ENCODE measurements at places on chromosomes 5 and 9.

- no peak for DNase-seq
Observed at GRCh38 chr9:14140096-14140697, 173.7 kb downstream of the NFIB start.

DNA sequence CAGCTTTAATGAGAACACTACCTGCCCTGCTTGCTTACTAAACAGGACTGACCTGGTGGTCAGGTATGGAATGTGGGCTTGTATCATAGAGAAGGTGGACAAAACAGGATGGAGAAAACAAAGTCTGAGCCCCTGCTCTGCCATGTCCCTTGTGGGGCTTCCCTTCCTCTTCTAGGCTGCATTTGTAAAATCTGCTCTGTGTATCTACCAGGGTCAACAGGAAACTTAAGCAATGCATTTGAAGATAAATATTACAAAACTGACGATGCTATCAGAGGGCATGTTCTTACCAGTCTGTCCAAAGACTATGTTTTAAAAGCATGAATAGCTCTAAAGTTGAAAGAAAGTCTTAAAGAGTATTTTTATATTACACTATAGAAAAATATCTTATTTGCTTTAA lies 228.7 kb downstream of the DCP2 start:
- DNase-seq, result no peak

- no peak for DNase-seq
Observed at GRCh38 chr9:134165357-134166315, 1.3 kb upstream of the RNU6ATAC start.

DNA sequence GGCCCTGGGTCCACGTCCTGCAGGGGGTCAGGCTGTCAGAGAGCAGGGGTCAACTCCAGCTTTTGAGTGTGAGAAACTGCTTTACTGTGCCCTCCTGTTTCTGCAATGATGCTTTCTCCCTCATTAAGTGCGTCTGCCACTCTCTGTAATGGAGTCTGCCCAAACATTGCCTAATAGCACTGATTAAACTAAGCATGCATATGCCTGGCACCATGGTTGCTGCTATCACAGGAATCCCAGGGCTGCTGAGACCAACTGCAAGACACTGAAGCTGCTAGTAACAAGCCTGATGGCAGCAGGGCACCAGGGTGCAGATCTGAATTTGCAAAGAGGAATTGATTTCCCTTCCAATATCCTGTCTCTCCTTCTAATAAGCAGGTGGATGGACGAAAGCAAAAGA lies 125.3 kb downstream of the SLC24A2 start:
- DNase-seq, result no peak

DNA sequence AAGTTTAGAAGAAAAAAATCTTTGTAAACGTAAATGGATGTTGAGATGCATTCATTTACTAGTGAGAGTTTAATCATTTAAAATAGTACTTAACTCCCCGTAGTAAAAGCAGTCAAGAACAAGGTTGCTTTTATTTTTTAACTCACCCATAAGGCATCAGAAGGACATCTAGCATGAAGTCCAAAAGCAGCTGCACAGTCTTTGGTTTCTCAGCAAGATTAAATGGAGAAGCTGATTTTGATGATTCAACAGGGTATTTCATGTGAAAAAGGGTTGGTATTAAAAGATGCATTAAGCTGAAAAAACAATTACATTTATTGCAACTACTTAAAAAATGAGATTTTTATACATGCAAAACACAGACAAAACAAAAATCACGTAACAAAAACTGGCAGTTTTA lies 44.0 kb downstream of the ECPAS start:
- no peak for DNase-seq

- no peak for DNase-seq
Observed at GRCh38 chr5:154143211-154143641, 47.3 kb upstream of the GALNT10 start.

- no peak for DNase-seq
Observed at GRCh38 chr9:21689854-21690253, 112.6 kb upstream of the MTAP start.

- DNase-seq, result no peak
Observed at GRCh38 chr5:123429221-123429954, 6.2 kb upstream of the CEP120 start.

DNA sequence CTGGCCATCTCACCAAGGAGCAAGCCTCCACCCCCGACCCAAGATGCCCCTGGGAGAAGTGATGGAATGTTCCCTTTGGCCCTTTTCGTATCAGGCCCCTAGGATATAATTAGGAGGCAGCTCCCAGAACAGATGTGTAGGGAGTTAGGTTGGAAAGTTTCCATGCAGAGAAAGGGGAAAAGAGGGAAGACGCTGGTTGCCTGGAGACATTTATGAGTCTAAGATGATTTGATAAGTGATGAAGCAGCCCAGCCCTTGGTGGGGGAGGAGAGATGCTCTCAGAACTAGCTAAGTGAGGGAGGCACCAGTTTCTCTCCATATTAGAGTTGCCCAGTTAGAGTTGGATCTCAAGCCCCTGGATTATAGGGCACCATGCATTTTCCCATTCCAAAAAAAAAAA lies 137.5 kb downstream of the GNA14 start:
- no peak for DNase-seq

DNA sequence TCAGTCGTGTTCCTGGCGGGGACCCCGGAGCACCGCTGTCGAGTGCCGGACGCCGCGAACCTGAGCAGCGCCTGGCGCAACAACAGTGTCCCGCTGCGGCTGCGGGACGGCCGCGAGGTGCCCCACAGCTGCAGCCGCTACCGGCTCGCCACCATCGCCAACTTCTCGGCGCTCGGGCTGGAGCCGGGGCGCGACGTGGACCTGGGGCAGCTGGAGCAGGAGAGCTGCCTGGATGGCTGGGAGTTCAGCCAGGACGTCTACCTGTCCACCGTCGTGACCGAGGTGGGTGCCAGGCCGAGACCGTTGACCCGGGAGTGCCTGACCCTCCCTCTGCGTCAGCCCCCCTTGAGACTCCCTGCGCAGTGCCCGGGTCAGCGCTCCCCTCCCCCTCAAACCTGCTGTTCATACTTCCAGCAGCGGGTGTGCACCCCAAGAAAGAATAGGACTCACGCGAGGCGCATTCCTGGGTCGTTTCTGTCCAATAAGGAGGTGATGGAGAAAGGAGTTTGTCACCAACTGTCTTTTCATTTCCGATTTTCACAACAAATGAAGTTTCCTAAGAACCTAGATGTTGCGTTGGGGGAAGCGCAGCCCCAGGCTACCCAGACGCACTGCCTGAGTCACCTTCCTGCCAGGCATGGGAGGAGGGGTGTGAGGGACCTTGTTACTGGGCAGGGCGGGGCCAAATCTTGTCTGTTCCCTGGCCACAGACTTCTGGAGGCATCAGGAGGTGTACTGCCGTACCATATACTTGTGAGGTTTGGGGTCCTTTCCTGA lies 722 bp downstream of the SLC22A4 start:
- DNase-seq, result peak; percentile 89

DNA sequence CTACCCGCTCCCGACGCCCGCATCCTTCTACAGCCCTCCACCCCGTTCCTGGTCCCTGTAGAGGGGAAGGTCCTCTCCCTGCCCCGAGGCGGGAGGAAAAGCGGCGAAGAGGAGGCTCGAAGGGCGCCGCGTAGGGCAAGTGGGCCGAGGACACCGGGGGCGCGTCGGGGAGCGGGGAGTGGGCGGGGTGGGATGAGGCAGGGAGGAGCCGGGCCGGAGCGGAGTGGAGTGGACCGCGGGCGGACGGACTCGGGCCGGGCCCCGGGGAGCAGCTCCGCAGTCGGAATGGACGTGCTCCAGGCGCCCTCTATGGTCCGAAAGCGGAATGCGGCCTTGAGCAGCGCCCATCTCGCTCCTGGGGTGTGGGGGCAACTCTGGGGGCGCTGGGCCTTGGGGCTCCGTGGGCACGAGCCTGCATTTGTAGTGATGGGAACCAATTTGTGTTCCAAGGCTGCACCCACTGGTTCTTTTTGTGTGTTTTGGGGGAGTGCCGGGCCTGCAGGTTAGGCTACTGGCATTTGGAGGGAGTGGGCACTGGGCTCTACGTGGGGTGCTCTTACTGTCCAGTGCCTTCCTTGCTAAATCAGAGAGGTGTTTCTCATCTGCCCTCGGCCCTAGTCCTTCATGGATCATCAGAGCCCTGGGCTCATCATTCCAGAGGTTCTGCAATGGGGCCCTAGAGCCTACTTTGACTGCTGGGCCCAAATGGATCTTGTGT lies 7.3 kb downstream of the IRX1 start:
- peak; percentile 66 for DNase-seq

DNA sequence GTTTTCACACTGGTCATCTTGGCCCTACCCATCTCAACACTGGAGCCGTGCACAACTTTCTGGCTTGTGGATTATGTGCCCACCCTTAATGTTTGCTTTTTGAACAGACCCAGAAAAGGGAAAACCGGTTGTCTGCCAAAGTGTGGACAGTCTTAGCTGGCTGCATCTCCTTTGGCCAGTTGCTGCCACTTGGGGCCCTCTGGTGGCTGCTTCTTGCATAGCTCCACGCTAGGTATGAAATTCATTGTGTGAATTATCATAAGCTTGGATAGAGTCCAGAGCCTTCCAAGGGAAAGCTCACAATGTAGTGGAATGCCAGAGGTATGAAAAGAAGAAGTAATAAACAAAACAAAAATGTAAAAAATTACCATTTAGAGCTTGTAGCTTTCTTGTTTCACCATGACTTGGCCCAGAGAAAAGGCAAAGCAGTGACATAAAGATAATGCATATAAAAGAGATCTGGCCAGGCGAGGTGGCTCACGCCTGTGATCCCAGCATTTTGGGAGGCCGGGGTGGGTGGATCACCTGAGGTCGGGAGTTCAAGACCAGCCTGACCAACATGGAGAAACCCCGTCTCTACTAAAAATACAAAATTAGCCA lies 12.5 kb upstream of the SLC36A3 start:
- DNase-seq, result no peak

DNA sequence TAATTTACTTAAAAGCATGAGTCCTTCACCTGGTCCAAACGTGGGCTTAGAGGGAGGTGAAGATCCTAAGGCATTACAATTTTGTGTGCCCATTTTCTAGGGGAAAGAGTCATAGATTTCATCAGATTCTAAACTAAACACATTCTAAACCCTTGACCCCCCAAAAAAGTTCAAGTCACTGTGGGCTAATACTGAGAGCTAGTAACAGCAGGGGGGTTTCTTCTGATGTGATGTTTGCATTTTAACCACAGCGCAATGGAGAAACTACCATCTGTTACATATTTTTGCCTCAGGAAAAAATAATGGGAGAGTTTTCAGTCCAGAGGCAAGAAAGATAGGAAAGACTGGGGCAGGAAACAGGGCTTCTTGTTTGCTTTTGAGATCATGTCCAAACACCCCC lies 110.8 kb upstream of the SLC1A3 start:
- DNase-seq, result no peak

- no peak for DNase-seq
Observed at GRCh38 chr5:32859211-32859641, 148.1 kb downstream of the NPR3 start.

GRCh38 chr5:153865016-153865415 lies 173.7 kb downstream of the FAM114A2 start:
- no peak for DNase-seq

- DNase-seq, result no peak
Observed at GRCh38 chr5:68652534-68652965, 437.0 kb downstream of the PIK3R1 start.

DNA sequence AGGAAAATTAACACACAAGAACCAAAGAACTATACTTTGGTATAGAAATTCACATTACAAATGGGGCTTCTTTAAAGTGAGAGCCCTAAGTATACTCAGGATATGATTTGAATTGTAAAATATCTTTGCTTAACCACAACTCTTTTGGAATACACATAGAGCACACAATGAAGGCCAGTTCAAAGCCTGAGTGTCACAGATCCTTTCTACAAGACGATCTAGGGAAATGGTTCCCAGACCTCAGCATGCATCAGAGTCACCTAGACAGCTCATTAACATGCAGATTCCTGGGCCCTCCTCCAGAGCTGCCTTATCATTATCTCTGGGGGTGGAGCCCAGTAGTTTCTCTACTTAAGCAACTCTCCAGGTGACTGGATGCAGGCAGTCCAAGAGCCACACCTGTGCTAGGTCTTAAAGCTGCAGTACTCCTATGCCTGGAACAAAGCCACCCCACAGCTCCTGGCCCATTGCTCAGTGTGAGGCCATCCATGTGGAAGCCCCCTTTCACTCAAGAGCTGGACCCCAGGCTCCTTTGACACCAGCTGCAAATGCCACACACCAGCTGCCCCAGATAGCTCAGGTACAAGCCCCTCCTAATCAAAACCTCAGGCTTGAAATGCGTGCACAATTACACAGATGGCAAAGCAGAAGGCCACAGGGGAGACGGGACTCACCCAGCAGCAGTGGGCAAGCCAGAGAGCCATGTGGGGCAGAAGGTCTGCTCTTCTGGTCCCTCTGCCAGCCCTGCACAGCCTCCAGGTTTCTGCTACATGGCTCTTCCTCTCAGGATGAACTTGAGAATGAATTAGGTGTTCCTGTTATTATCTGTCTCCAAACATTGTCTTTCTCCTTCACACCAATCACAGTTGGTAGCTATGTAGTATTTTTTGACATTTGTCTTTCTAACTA lies 106.1 kb downstream of the SH3TC2 start:
- no peak for DNase-seq

- DNase-seq, result no peak
Observed at GRCh38 chr5:24367216-24367615, 277.6 kb downstream of the CDH10 start.

- DNase-seq, result no peak
Observed at GRCh38 chr5:176726746-176727527, 79.7 kb downstream of the TSPAN17 start.

- DNase-seq, result no peak
Observed at GRCh38 chr9:135353935-135354334, 125.6 kb upstream of the PPP1R26 start.

DNA sequence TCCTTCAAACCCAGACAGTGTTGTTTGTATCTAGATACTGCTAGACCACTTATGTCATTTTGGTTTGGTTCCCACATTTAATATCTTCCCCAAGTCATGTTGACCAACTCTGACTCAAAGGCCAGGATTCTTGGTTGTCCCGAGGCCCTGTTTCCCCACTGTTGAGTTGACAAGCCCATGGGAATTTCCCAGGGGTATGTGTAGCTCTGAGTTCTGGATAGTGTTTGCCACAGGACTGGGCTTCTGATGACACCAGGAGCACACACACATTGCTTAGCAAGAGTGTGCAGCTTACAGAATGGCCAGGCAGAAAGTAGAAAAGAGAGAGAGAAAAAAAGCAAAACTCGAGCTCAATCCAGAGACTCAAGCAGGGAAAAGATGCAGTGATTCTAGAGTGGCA lies 214.4 kb downstream of the NXNL2 start:
- no peak for DNase-seq

GRCh38 chr9:81508476-81508875 lies 180.9 kb downstream of the TLE1 start:
- no peak for DNase-seq

GRCh38 chr5:112467485-112467884 lies 48.4 kb upstream of the EPB41L4A start:
- DNase-seq, result no peak
